ENCODE measurements at places on chromosomes 6 and 20.

- DNase-seq: no peak
These were observed 105.9 kb upstream of the PDE10A start for GRCh38 chr6:165768961-165769360.

DNA sequence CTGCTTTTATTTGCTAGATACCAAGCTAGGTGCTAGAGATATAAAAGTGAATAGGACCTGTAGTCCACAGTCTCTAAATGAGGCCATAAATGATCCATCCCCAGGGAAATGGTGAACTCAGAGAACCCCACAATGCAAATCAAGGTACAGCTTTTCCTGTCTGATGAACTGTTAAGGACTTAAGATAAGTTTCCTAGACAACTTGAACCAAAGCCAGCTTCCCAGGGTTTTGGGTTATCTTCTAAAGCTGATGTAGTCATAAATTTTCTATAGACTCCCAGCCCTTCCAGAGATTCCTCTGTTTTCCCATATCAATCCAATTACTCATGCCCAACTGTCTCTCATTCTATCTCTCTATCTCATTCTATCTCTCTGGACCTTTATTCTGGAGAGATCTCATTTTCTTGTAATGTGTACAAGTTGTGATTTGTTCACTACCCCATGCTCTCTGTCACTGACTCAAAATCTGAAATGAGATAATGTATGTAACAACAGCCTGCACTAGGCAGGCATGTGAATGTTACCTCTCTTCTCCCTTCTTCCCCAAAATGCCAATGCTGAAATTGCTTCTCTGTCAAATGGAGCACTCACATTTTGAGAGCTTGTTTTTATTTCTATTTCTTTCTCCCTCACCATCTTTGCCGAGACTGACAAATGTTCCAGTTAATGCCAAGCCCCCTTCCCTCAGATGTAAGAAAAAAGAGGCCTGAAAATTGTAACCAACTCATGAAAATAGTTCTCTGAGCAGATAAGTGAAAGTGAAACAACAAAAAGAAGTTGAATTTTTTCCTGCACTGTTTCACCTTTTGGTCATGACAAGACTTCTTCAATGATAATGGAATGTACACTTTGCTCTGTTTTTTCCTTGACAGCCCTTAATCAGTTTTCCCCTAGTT lies 279.9 kb downstream of the SLC35F1 start:
- no peak for DNase-seq

DNA sequence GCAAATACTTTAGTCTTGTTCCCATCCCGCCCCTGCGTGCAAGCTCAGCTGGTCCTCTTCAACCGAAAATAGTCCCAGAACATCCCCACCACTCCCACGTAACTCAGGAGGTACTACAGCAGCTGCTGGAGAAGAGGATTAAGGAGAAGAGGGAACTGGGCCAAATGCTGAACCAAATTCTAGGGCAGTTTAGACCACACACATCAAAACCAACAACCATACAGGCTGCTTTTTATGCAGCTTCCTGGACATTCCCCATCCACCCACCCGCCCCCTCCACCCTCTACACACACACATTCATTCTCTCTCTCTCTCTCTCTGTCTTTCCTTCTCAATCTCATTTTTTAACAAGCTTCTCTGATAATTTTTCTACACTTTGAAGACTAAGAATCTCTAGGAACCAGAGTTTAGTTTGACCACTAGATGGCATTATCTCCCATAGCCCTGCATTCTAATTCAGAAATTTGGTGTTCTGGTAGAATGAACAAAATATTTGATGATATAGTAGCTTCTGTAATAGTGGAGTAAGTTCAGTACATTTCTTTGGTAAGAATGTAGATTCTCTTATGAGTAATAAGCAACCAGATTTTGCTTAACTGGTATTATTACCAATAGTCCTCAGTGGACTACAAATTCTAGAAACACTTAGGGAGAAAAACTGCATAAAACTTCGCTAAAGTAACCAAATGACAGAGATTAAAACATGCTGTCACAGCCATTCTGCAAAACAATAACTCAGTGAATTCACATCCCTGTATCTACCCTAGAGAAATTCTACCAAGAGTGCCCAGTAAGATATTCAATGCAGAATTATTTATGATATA lies 52.1 kb upstream of the BEND6 start:
- DNase-seq: no peak

DNA sequence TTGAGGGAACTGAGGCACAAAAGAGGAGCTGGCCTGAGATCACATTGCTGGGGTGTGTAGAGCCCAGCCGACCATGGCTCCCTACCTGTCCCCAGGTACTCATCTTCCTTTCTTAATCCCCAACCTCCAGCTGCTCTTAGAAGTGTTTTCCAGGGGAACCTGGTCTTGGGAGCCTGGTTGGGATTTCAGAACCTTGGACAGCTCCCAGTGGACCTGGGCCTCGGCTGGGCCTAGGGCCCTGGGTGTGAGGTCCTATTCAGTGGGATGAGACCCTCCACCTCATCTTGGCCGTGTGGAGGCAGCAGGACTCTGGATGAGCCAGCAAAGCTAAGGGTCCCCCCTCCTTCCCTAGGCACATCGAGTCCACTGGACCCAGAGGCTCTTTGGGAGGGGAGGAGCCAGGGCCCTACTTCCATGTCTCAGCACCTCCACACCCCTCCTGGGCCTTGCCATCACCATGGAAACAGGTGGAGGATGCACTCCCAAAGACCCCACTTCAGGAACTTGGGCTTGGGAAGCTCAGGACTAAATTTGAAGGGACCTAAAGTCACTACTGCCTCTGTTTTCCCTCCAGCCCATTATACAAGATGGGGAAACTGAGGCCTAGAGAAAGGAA lies 38.5 kb downstream of the DLGAP4 start:
- DNase-seq: no peak

DNA sequence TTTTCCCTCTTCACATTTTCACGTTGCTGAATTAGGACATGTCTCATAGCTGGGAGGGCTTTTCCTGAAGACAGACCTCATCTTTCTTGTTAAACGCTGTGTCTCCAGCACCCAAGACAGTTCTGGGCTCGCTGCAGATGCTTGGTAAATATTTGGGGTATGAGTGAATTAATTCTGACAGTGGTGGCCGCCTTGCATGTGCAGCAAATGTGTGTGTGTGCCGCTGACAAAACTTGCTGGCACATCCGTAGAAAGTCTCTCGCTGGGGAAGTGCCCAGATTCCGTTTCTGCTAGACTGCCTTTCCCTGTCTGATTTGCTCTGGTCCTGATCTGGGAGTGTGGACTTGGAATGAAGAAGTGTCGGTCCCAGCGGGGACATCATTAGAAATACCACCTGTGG lies 48.2 kb upstream of the ZNFX1 start:
- DNase-seq: no peak

DNA sequence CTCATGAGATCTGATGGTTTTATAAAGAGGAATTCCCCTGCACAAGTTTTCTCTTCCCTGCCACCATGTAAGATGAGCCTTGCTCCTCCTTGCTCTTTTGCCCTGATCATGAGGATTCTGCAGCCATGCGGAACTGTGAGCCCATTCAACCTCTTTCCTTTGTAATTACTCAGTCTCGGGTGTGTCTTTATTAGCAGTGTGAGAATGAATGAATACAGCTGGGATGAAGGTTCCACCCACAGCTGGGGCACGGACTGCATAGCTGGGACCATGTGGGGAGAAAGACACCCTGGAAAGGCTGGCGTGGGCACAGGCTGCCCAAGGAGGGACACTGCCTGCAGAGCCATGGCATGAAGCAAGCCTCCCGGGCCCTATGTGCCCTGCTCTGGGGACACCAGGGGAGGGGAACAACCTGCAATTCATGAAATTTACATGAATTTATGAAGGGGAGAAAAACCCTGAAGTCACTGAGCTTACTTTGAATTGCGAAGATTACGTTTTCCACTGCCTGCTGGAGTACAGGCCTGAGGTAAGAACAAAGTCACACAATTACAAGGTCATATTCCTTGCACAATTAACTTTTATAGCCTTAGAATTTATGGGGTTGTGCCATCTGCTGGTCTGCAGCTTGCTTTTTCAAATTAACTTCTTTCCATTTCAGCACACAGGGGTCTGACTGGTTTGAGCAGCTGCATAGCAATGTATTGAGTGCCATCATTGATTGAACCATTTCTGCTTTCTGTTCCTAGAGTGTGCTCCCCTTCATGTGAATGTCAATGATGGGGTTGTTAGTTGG lies 46.2 kb downstream of the SLC22A1 start:
- no peak for DNase-seq

DNA sequence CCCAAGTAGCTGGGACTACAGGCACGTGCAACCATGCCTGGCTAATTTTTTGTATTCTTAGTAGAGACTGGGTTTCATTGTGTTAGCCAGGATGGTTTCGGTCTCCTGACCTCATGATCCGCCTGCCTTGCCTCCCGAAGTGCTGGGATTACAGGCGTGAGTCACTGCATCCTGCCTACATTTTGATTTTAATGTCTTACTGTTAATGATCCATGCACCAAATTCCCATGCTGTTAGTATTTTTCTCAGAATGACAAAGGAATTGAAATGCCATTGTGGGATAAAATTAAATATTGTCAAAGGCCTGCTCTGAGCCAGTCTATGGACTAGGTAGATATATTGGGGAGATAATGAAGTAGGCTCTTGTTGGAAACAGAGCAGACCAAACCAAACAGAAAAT lies 28.2 kb downstream of the CBFA2T2 start:
- DNase-seq: no peak

DNA sequence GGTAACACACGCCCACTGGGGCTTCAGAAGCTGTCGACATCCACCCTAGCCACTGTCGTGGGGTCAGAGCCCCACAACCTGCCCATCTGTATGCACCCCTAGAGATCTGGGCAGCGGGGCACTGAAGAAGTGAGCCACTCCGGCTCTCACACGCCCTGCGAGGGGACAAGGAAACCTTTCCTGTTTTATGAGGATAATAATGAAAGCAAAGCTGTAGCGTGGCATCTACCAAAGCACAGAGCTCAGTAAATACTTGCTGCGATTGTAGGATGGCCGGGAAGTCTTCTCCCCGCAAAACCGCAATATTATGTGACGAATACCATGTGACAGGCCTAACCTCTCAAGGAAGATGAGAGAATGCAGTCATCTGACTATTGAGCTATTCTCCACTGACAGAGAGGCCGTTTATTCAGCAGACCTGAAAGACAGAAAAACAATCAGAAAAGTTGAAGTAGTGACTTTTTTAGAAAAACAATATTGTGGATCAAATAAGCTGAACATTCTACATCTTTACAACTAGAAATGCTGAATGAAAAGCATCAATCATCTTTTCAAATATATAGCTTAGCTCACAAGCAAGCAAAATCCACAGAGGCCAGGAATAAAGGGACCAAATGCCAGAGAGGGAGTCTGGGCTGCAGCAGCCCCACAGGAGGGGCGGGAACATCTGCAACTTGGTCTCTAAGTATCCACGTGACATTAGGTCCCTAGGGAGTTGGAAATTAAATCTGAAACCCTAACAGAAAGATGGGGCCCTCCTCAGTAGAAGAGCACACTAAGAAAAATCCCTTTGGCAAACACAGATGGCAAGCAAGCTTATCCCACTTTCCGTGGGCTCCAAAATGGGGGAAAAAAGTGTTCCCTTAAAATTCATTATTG lies 207.8 kb downstream of the TTLL2 start:
- DNase-seq: no peak

Measured in T-helper 22 cell (primary cell).